ENCODE measurements at places on chromosomes 4 and X. TPM values are rescaled to one million over a fixed set of nuclear protein-coding genes. Genes with fewer than 3 reads are reported as not detected.
A peak's percentile ranks its signal among the peaks of the same experiment; 100 is the strongest.

SLC9B1 gene
- 0.74 TPM for total RNA-seq

PPP1R2C gene
- not detected for total RNA-seq

CD38 gene
- not detected for total RNA-seq

DNA sequence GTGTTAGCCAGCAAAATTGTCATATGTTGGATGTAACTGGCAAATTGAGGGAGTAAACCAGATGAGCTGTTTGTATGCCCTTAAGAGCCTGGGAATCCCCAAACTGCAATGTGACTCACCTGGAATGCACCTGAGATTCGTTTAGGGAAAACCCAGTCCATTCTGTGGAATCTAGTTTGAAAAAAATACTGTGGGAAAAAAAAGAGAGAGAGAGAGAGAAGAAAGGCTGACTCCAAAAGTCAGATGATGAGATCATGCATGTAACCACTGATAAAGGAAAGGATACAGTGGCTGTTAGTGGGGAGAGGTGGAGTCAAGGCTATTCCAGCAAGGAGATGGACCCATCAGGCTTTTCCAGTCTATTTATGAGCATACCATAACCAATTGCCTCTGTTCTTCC is 48.5 kb downstream of the SLC9A7 start:
- no peak for DNase-seq

GRCh38 chr4:78242071-78242470 is 184.9 kb downstream of the FRAS1 start:
- no peak for DNase-seq

DNA sequence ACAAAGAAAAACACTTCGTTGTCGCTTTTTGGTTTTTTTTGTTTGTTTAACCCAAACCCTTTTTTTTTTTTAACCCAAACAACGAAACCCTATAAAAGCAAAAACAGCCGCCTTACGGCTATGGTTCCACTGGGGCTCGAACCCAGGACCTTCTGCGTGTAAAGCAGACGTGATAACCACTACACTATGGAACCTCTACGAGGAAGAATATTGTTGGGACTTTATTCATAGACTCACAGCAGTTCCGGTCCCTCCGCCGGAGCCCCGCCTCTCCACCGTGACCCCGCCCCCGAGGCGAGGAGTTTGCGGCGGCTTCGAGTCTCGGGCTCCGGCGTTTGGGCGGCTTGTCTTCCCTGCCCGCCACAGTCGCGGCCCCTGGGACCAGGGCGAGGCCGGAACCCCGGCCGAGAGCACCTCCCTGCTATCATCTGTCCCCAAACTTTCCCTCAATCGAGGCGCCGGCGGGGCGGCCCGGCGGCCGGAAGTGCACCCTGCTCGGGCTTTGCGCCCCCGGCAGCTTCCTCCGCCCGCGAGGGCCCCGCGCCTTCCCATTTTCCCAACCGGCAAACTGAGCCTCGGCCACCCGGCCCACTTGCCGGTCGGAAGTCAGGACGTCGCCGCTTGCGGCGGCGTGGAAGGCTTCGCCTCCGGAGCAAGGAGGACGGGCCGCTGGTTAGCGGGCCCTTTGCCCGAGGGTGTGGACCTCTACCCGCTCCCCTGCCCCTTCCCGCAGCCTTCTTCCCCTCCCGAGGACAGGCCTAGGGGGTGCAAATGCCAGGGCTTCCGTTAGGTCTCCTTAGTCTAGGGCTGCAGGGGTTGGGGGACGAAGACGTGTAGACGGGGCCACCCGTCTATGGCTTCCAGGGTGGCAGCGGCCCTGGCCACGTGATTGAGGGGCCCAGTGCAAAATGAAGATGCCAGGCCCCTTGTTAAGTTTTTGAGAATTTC is 3.2 kb upstream of the RS1 start:
- DNase-seq: peak; percentile 24

- no peak for DNase-seq
Measured at GRCh38 chrX:149371986-149372385, 133.1 kb downstream of the IDS start.

GRCh38 chr4:27577951-27578350 is 717.3 kb downstream of the STIM2 start:
- no peak for DNase-seq

- DNase-seq: no peak
Measured at GRCh38 chrX:123339221-123339905, 155.3 kb downstream of the GRIA3 start.

DNA sequence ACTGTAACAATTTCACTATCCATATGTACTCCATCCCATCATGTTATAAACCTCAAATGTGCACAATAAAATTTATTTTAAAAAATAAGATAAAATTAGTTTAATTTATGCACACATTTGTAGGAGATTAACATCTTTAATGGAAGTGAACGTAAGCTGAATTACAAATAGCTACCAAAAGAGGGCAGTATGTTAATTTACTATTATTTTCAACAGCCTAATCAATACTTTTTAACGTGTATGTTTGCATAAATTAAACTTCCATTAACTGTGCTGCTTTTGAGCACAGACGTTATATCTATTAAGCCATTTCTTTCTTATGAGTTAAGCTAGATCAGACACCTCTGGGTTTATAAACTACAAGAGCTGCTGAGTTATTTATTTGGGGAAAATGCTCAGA is 56.5 kb upstream of the PHKA2 start:
- peak; percentile 4 for DNase-seq

All from HCT116 (cell line).